CMK (cell line): ENCODE measurements at places on chromosomes 16 and 17.

DNA sequence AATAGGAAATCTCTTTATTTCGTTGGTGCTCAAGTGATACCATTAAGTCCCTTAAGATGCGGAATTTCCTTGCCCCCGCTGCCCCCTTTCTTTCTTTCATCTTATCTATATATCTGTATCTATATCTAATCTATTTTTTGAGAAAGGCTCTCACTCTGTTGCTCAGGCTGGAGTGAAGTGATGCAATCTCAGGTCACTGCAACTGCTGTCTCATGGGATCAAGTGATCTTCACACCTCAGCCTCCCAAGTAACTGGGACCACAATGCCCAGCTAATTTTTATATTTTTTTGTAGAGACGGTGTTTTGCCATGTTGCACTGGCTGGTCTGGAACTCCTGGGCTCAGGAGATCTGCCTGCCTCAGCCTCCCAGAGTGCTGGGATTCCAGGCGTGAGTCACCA is 693.5 kb downstream of the WWOX start:
- DNase-seq, result no peak

- no peak for DNase-seq
These were observed 22.5 kb upstream of the TMEM132E start for GRCh38 chr17:34556931-34557330.

- no peak for DNase-seq
These were observed 440.5 kb downstream of the GRIN2A start for GRCh38 chr16:9741776-9742175.

GRCh38 chr17:79356839-79357447 is 253.9 kb downstream of the RBFOX3 start:
- no peak for DNase-seq

DNA sequence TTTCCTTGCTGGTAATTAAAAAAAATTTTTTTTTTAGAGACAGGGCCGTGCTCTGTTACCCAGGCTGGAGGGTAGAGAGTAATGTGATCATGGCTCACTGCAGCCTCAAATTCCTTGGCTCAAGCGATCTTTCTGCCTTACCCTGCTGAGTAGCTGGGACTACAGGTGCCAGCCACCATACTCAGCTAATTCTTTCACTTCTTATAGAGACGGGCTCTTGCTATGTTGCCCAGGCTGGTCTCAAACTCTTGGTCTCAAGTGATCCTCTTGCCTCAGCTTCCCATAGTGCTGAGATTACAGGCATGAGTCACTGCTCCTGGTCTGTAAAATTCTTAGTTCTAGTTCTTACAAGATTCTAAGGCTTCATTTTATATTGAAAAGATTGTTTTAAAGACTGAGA is 11.1 kb downstream of the SMIM36 start:
- no peak for DNase-seq

DNA sequence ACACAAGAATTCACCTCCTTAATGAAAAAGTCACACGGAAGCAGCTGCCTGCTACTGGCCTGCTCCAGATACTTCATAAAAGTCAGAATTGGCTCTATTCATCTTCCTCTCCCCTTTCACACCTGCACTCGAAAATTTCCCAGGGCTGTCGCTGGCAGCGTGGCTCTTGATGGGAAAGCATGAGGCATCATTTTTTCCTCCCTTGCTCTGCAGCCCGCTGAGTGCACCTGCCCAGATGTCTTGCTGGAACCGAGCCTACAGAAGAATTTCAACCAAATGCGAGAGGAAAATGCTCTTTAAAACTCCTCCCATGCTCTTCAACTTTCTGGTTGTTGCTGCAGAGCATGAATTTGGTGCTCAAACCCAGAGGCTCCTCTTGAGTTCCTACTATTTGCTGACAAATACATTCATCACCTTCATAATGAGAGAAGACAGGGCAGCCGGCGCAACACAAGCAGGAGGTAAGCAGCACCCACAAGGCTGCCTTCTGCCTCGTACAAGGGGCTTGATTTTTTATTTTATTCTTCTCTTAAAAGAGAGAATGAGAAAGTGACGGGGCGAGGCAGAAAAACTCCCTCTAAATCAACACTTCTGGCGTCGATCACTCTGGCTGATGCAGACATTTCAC is 146.8 kb downstream of the ZFHX3 start:
- no peak for DNase-seq

DNA sequence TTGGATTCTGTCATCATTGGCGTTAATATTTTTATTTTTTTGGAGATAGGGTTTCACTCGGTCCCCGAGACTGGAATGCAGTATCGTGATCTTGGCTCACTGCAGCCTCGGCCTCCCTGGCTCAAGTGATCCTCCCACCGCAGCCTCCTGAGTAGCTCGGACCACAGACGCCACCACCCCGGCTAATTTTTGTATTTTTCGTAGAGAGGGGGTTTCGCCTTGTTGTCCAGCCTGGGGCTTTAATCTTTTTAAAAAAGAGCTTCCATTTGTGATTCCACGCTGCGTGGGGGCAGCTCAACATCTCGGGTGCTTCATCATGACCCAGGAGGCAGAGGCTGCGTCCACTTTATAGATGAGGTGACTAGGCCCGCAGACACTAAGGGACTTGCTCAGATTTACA is 1.5 kb downstream of the BANP start:
- no peak for DNase-seq

DNA sequence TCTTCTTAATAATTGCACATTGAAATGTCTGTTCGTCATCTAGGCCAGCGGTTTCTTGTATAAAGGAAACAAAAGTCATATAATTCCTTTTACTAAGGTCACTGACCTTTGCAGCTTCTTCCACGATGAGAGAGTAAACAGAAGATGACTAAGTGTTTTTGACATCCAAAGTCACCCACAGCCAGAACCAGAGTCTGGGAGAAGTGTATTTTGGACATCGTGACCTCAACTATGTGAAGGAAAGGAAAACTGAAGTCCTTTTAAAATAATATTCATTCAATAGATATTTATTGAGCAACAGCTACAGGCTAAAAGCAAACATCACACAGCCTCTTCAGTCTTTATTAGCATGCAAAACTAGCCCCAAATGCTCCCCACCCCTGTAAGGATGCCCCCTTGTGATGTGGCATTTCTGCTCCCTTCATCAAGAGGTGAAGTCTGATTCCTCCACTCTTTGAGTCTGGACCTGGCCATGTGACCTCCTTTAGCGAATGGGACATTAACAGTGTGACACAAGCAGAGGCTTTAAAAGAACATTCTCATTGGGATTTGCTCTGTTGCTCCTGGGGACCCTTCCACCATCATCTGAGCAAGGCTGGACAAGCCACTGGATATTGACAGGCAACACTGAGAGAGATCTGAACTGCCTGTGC is 8.1 kb upstream of the PMP22 start:
- no peak for DNase-seq

DNA sequence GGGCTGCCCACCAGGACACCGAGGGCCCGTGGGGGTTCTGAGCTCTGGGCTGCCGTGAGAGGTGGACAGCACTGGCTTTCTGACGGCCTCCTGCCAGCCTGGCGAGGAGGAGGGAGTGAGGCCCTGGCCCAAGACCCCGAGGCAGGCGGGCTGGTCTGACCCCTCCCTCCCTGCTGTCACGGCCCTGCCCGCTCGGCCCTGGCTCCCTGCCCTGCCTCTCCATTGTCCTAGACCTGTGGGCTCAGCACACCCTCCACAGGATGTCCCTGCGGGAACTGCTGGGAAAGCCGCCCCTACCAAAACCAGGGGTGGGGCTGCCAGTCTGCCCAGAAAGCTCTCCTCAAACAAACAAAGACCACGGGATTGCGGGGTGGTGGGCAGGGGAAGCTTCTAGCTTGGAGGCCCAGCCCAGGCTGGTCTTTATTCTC is 20.7 kb downstream of the SPNS2 start:
- no peak for DNase-seq

DNA sequence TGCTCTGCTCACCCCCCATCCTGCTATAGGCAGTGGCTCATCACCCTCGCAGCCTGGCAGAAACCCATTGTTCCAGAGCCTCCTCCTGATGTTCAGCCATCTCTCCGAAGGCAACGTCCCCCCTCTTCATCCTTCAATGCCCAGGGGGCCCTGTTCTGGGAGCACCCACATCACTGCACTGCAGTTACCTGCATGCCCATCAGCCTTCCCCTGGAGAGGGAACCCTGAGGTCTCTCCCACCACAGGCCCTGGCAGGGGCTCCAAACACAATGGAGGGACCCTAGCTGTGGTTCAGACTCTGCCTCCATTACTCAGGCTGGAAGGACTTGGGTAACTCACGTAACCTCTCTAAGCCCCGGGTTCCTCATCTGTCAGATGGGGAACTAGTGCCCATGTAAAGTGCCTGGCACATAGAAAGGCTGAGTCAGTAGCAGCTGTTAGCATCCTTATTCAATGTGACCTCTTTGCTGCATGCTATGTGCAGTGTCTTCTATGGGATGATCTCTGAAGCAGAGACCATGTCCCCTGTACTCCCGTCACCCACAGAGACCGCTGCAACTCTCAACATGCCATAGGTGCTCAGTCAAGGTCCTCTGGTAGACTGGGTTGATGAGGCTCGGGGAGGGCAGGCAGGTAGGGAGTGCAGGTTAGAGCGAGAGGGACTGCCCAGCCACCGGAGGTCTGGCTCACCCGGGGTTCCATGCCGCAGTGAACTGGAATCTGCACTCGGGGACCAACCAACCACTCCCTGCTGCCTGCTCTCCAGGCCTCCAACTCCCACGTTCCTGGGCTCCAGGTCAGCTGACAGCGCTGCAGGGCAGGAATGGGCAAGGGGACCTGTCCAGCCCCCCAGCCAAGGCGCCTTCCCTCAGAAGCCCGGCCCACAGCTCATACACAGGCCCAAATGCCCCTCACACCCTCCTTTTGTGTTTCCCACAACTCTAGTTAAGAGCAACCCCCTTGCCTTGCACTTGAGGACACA is 233.2 kb downstream of the ZNF423 start:
- DNase-seq, result no peak

DNA sequence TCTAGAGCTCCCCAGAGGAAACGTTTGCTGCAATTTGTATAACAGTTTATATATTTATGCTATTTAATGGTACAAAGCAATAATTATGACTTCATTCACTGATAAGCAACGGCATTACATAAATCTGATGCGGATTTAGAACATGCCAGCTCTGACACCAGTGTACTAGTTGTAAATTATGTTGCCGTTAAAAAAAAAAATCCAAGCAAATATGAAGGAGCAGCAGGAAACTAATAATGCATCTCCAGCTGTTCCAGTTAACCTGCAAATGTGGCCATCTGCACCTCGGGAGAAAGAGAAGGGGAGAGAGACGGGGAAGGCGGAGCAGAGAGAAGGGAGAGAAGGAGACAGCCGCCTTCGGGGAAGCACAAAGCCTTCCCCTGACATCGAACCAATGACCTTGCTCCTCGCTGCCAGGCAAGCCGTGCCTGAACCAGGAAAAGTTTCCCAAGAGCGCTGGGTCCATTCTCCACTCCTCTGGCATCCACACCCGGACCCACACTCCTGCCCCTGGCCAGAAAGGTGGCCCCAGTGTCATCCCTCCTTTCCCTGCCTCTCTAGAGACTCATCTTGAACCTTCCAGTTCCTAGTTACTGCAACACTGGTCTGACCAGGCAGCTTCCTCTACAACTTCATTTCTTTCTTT is 174.8 kb downstream of the C16orf78 start:
- DNase-seq, result no peak

GRCh38 chr17:55321427-55322060 is 56.8 kb downstream of the HLF start:
- no peak for DNase-seq

- DNase-seq, result no peak
These were observed 1.4 kb downstream of the MVP start for GRCh38 chr16:29821643-29822115.

DNA sequence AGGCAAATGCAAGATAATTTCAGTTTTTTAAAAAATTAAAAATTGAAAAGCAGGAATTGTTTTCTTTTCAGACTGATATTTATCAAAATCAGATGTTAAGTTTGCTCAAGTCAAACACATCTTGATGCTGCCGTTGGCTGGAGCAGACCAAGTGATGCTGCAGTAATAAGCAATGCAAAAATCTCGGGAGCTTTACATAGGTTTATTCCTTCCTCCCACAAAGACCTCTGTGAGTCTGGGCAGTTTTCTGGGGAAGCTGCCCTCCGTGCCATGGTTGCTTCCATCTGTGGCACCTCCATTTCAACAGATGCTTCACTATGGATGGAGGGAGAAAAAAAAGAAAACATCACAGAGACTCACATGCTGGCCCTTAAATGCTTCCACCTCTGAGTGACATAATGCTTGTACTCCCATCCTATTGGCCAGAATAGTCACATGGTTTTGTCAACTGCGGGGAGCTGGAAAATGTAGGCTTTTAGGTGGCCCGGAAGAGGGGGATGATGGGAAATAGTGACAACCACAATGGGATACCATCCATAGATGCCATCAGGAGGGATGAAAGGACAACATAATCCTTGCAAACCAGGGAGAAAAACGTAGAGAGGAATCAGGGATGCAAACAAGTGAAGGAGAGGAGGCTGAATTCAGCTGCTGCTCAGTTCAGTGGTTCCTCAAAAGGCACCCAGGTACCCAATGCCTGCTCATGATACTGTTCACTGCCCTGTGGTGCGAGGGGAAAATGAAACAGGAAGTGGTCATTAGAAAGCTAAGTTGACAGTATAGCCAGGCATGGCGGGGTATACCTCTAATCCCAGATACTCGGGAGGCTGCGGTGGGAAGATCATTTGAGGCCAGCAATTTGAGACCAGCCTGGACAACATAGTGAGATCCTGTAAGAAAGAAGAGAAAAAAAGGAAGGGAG is 13.5 kb upstream of the ERCC4 start:
- no peak for DNase-seq

GRCh38 chr16:58551496-58551895 is 36.2 kb downstream of the SETD6 start:
- no peak for DNase-seq

DNA sequence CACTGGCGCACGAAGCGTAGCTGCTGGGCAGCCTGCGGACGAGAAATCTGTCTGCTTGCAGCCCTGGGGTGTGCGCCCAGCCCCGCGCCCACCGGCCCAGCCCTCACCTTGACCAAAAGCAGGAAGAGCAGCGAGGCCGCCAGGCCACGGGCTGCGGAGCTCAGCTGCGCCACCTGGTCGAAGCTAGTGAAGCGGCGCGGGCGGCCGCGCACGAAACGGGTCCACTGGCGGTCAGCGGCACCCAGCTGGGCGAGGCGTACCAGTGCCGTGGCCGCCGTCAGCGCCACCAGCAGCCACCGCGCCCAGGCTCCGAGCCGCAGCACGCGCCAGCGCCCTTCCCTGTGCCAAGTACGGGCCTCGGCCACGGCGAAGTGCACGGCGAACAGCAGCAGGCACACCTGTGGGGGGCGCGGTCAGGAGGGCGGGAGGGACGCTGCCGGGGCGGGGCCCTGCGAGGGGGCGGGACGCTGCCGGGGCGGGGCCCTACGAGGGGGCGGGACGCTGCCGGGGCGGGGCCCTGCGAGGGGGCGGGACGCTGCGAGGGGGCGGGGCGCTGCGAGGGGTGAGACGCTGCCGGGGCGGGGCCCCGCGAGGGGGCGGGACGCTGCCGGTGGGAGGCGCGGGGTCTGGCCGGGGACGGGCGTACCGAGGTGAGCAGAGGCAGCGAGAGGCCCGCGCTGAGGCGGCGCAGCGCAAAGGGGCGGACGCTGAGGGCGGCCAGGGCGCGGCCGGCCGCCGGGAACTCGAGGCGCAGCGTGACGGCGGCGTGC is 43.2 kb downstream of the TSC2 start:
- no peak for DNase-seq
